ENCODE measurements at places on chromosomes 1 and 21.

- no peak for DNase-seq
These were observed 104.5 kb downstream of the KCNJ15 start for GRCh38 chr21:38361324-38361723.

GRCh38 chr1:21651214-21652042 lies 17.7 kb downstream of the RAP1GAP start:
- peak; percentile 35 for DNase-seq

GRCh38 chr1:192303029-192303428 lies 13.8 kb upstream of the RGS21 start:
- no peak for DNase-seq

GRCh38 chr1:216598448-216598847 lies 124.8 kb downstream of the ESRRG start:
- no peak for DNase-seq

DNA sequence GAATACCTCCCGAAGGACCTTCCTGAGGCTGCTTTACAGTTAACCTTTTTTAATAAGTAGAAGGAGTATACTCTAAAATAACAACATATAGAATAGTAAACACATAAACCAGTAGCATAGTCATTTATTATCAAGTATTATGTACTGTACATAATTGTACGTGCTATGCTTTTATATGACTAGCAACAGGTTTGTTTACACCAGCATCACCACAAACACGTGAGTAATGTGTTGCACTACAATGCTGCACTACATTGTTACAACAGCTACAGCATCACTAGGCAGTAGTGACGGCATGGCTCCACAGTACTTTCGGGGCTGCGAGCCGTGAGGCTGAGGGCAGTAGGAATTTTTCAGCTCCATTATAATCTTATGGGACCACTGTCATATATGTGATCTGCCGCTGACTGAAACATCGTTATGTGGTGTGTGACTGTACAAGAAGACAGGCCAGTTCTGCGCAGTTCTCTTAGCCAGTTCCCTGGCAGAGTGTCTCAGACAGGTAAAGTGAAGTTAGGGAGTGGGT lies 82.8 kb upstream of the LRRC8D start:
- DNase-seq = no peak

GRCh38 chr1:29696656-29697390 lies 460.5 kb downstream of the PTPRU start:
- no peak for DNase-seq

GRCh38 chr1:243796016-243796415 lies 54.0 kb downstream of the AKT3 start:
- no peak for DNase-seq

DNA sequence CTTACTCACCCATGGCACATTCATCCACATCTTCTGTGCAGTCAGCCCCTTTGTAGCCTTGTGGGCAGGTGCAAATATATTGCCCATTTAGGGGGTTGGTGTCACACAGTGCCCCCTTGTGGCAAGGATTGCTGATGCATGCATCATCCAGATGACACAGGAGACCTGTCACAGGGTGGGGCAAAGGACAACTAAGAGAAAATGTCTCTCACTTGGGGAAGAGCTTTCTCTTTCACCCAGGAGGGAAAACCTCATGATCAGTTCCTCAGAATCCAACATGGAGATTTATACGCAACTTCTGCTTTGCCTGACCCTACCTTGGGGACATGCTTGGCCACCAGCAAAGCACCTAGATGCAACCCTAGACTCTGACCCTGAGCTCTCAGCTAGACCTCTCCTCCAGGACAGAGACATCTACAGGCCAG lies 71.8 kb upstream of the ADAM30 start:
- DNase-seq = peak; percentile 52

- no peak for DNase-seq
These were observed 4.0 kb upstream of the ETNK2 start for GRCh38 chr1:204155881-204156280.

GRCh38 chr1:109979489-109980091 lies 5.0 kb upstream of the AHCYL1 start:
- no peak for DNase-seq

- no peak for DNase-seq
These were observed 9.6 kb downstream of the PTPRU start for GRCh38 chr1:29245876-29246275.

DNA sequence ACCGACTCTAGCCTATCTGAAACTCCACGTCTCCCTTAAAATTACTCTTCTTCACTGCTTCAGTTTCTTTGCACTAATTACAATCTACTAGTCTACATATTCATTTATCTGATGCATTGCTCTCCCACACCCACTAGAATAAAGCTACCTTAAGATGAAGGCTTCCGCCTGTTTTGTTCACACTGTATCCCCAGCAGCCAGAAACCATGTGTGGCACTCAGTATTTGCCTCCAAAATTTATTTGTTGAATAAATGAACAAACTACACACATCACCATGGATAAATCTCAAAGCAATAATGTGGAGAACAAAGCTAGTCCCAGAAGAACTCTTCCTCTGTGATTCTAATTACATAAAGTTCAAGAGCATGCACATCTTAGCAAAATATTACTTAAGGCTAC lies 95.7 kb downstream of the DSCAM start:
- no peak for DNase-seq

DNA sequence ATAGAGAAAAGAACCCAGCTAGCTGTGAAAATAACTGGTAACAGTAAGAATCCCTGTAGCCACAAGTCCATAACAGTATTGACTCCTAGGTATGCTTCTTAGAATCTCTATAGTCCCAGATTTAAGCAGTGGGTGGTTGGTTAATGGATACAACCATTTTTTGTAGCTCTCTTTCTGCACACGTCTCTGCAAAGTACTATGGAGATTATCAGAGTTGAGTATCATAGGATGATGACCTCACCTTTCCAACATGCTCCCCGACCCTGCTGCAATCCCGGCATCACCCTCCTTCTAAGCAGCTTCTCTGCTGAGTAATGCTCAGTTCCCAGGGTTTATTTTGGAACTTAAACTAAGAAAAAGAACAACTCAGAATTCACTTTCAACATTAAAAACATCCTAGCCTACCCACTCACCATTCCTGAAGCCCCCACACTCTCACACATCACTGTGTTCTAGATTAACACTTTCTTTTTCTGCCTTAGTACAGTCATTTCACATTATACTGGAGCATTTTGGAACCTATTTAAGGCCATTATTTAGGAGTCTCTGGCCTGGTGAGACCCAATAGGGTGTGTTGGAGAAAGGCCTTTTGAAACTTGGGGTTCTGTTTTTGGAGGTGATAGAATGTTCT lies 2.7 kb downstream of the MLLT11 start:
- no peak for DNase-seq

- no peak for DNase-seq
These were observed 160.8 kb downstream of the HHAT start for GRCh38 chr1:210489491-210489890.

GRCh38 chr1:202852163-202852904 lies 36.6 kb downstream of the RABIF start:
- DNase-seq = peak; percentile 34

GRCh38 chr1:77509051-77509492 lies 173.4 kb downstream of the ZZZ3 start:
- no peak for DNase-seq

DNA sequence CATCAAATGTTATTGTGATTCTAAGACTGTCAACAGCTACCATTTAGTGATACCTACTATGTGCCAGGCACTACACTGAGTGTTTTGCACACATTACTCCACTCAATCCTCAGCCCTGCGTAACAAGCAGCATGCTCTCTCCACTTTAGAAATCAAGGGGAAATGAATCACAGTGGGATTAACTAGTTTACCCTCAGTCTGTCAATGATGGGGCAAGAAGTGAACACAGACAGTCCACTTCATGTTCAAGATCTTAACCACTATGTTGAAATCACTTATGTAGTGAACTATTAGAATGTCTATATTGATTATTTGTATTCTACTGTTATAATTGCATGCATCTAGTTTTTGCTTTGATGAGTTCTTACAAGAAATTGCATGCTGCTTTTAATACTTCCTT lies 165.3 kb downstream of the LTN1 start:
- DNase-seq = no peak
